Left lobe of liver (tissue), 2 donors: ENCODE measurements at places on chromosomes 12 and 14.

- DNase-seq: no peak
Measured at GRCh38 chr12:100826323-100826722, 31.7 kb downstream of the ANO4 start.

DNA sequence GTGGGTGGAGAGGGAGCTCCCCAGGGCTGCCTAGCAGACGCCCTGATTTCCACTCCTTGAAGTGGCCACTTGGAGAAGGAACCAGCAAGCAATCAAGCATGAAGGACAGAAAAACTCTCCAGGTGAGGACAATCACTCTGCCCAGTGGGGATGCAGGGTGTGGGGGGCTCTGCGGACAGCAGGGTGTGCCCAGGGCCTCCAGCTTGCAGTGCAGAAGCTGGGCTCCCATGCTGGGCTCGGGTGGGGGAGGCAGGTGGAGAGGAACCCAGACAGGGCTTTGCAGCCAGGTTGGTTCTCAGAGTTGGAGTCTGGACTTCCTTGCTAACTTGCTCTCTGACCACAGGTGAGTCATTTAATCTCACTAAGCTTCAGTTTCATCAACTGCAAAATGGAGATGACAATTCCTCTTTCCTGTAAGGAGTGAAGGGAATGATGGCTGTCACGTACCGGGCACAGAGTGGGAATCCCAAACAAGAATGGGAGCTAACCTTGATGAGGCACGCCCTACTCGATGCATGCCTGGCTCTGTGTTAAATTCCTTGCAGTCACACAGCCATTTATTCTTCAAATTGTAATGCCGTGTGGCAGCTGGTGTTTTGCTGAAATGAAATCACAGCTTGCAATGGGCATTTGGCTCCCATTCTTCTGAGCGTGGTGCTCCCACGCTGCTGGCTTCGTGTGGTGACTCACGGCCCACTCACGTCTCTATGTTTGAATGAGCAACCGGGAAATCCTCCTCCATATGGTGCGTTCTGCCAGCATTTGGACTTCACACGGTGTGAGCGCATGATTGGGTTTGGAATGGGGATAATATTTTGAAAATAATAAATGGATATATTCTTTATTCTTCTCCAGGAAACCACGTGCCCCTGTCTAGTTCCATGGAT lies 75.2 kb downstream of the PRIMA1 start:
- no peak for DNase-seq

GRCh38 chr14:56703947-56704346 lies 106.3 kb downstream of the OTX2 start:
- no peak for DNase-seq

DNA sequence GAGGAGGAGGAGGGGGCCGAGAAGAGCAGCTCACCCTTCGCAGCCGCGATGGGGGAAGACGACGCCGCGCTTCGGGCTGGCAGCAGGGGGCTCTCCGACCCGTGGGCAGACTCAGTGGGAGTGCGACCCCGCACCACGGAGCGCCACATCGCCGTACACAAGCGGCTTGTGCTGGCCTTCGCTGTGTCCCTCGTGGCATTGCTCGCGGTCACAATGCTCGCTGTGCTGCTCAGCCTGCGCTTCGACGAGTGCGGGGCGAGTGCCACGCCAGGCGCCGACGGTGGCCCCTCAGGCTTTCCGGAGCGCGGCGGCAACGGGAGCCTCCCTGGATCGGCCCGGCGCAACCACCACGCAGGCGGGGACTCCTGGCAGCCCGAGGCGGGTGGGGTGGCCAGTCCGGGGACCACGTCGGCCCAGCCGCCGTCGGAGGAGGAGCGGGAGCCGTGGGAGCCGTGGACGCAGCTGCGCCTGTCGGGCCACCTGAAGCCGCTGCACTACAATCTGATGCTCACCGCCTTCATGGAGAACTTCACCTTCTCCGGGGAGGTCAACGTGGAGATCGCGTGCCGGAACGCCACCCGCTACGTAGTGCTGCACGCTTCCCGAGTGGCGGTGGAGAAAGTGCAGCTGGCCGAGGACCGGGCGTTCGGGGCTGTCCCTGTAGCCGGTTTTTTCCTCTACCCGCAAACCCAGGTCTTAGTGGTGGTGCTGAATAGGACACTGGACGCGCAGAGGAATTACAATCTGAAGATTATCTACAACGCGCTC lies 745 bp downstream of the TRHDE start:
- no peak for DNase-seq

GRCh38 chr12:131274061-131274460 lies 320.4 kb downstream of the ADGRD1 start:
- no peak for DNase-seq

DNA sequence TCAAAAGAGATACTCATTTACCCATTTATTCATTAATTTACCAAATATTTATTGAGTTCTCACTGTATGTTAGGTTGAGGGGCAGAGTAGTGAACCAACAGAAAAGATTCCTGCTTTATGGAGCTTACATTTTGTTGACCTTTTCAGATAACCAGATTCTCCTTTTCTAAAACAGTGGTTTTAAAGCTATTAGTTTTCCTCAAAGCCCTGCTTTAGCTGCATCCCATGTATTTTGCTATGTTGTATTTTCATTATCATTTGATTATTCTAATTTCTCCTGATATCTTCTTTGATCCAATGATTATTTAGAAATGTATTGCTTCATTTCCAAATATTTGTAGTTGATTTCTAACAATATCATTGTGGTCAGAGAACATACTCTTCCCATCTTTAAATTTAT lies 53.6 kb downstream of the EML1 start:
- DNase-seq: no peak
